ENCODE measurements at places on chromosomes 13 and 19.

DNA sequence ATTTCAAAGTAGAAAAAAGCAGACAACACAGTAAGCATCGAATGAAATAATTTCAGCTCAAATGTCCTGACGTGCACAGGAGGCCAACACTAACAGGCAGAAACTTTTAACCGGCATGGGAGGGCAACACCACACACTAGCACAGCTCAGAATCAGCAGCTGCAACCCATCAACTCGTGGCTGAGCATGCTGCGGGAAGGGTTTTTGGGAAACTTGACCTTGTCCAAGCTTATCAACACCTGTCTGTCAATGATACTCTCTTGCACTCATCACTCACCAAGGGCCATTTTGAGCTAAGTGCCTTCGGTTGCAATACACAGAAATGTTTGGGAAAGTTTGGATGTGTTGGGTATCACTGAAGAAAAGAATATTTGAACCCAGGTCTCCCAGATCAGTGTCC lies 483.7 kb downstream of the TSHZ3 start:
- no peak for DNase-seq

GRCh38 chr19:28332351-28332750 lies 880.6 kb downstream of the UQCRFS1 start:
- DNase-seq = no peak

DNA sequence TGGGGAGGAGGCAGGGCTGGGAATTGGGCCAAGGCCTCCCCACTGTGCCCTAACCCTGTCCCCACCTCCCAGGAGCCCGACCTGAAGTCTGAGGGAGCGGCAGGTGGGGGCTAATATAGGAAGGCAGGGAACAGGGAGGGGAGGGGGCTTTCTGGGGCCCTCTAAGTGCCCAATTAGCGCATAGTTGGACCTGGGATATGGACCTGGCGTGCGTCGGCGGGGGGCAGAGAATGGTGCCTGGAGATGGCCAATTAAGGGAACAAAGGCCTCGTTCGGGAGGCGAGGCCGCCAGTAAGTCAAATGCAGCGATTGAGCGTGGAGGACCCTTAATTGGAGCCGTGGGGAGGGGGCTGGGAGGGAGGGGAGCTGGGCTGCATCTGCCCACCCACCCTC lies at the start of gene C19orf85:
TSS of gene C19orf85 (minus strand) at position 90 of the 393 bp plus-strand sequence. CDS start 197 bp downstream, outside the sequence.
- no peak for DNase-seq

GRCh38 chr13:24734950-24735349 lies 29.0 kb upstream of the RNF17 start:
- DNase-seq = no peak

GRCh38 chr13:43368003-43368402 lies 344.6 kb downstream of the DNAJC15 start:
- peak; percentile 24 for DNase-seq

GRCh38 chr13:44153496-44153895 lies 220.1 kb upstream of the SERP2 start:
- DNase-seq = no peak

DNA sequence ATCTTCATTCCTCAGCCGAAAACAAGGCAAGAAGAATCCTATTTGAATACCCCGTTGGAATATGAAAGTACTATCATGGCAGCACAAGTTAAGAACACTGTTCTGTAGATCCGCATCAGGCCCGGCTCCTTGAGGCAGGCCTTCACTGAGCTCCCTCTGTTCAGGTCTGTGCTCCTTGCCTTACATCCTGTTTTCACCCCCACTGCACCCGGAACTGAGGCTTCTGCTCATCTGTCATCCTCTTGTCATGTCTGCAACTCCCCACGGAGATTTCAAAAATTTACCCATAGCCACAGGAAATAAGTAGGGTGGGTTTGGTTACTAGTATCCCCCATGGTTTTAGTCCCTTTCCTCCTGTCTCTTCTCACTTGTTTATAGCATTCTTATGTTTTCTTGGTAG lies 861.9 kb downstream of the GPC5 start:
- no peak for DNase-seq

DNA sequence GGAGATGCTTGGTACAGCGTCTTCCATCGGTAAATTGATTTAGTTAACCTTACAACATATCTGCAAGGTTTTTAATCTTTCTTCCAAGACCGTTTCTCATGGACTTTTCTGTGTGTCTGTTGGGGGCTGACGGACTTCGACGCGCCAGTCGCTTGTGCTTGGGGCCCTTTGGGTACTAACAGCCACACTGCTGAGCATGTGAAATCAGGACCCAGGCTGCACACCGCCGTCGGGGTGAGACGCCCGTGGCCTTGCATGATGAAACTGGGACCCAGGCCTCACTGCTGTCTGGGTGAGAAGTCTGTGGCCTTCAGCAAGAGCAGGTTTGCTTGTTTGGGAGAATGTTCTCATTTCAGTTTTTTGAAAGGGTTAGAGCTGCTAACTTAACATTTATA lies 9.8 kb downstream of the ATP4B start:
- no peak for DNase-seq

DNA sequence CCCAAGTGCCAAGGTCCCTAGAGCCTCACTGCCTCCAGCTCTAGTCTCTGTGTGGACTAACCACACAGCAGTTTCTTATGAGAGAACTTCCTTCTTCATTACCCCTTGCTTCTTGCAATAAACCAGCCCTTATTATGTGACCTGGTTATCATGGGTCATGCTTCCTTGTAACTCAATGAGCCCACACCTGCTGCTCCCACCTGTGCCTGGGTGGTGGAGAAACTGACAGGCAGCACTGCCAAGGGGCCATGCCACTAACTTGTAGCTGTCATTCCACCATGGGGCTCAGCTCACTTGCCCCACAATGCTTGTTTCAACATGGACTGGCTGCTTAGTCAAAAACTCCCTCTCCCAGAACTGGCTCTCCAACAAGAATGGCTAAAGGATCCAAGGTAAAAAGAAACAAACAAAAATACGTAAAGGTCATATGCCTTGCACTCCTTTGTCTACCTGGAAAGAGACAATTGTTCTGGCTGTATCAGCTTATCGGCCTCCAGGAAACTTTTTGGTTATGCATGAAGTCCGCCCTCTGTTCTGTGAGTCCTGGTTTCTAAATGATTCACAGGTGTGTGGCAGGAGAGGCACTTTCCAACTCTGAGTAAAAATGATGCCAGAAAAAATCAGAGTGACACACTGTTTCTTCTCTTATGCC lies 446.4 kb downstream of the COG6 start:
- DNase-seq = no peak

DNA sequence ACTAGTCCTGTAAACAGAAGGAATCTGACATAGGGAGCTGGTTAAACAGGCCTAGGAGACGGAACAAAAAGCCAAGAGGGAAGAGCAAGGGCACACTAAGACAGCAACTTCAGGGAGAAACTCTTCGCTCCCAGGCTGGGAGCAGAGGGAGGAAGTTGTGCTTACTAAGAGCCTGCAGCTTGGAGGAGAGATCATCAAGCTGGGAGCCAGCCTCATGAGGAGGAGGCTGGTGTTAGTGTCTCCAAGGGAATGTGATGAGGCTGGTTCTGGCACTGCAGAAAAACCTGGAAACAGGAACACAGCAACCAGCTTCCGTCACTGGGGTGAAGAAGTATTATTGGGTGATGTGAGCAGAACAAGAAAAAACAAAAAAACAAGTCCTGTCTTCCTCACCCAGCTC lies 1027.3 kb downstream of the UQCRFS1 start:
- DNase-seq = no peak

DNA sequence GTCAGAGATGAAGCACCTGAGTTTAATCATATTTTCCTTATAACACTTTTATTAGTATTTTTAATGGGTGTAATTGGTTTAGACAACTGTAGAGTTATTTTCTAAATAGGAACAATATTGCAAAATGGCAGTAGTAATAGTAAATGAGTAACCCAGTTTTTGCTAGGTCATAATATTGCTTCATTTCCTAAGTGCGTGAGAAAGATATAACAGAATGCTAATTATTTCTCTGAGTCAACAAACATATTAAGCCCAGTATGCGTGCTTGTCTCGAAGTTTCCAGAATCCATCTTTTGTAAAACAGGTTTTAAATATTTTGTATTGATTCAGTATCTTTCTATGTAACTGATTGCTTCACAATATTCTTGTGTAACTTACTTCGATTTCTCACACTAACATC lies 315.3 kb downstream of the MYO16 start:
- DNase-seq = no peak

- no peak for DNase-seq
Observed at GRCh38 chr19:5941673-5942072, 27.6 kb downstream of the CAPS start.

DNA sequence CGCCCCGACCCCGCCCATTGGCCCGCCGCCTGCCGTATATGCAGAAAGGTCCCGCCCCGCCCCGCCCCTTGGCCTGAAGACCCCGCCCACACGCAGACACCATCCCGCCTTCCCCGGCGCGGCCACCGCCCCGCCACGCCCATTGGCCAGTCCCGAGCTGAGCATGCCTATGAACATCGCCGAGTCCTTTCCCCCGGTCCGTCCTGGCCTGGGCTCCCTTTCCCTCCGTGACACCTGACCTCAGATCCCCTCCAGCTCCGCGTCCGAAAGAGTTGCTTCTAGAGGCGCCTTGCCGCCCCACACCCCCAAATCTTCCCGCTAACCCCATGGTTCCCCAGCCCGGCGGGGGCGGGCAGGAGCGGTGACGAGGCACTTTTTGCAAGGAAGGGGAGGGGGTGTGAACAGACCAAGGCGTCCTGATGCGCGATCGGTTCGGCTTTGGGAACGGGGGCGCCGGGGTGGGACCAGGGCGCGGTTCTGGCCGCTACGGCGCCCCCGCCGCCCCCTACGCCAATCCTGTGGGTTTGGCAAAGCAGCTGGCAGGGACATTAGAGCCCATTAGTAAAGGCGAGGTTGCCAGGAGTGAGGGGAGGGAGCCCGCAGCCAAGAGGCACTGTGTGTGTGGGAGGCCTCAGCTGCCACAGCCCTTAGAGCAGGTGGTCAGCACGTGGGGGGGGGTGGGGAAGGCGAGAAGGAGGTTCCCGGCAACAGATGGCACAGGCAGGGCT lies 406 bp upstream of the NUMBL start:
- DNase-seq = peak; percentile 99

DNA sequence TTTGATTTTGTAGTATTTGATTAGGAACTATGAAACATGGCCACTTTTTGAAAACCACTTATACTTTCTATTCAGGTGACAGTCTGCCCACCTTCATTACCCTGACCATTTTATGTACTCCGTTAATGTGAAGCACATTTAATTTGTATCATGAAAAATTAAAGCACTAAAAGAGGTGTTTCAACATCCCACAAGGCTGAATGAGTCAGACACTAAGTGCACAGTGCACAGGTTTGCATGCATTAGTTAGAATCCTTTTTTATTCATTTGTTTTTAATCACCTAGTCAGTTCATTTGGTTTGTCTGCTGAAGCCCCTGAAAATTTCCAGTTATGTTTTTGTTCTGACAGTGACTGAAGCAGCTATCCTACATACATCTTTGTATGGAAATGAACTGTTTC lies 271.0 kb downstream of the SLITRK5 start:
- no peak for DNase-seq

- DNase-seq = no peak
Observed at GRCh38 chr19:49579193-49579592, 1.2 kb downstream of the NOSIP start.

- no peak for DNase-seq
Observed at GRCh38 chr19:6531956-6532243, 1.1 kb downstream of the TNFSF9 start.

GRCh38 chr13:77544758-77545338 lies 9.3 kb downstream of the SCEL start:
- DNase-seq = no peak

GRCh38 chr19:6539514-6539913 lies 8.7 kb downstream of the TNFSF9 start:
- DNase-seq = no peak

DNA sequence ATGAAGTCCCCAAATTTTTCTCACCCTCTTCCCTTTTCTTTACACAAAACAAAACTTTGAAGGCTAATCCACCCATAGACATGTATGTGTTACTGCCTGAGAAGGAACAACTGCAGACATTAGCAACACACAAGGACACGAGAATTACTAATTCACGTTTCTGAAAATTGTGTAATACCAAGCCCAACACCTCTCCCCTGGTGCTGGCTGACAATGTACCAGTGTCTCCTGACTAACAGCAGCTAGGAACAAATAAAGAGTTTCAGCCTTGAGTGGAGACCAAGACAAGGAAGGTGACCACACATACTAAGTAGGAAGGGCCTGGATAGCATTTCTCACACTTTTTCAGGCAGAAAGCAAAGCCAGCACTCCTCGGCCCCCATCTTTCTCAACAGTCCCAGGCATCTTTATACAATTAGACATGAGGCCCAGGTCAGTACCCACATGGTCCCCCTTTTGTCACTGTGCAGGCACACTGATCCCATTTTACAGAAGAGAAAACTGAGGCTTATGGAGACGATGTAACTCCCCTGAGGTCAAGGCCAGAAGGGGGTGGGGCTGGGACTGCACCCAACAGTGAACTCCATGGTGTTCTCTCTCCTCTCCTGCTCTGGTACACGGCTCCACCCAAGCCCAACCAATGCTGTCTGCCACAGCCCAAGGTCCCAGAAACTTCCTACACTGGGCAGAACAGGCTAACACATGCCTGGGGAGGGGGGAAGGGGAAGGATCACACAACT lies 8.7 kb downstream of the BRD4 start:
- DNase-seq = no peak

DNA sequence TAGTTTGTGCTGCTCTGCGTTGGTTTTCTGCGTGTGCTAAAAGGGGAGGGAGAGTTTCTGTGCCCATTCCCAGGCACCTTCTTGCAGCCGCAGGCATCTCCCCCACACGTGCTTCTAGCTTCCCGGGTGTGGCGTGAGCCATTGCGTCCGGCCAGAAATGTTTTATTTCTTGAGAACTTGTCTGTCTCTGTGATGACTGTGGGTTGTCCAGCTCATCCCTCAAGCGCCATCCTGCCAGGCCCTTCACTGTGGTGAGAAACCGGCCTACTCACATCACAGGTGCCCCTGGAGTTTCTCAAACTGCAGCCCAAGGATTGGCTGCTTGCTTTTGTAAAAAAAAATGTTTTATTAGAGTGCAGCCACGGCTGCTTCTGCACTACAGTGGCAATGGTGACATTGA lies 24.2 kb downstream of the EPN1 start:
- no peak for DNase-seq

GRCh38 chr13:94535775-94536174 lies 56.3 kb upstream of the DCT start:
- no peak for DNase-seq

GRCh38 chr13:28588296-28588695 lies 70.6 kb upstream of the POMP start:
- DNase-seq = no peak

DNA sequence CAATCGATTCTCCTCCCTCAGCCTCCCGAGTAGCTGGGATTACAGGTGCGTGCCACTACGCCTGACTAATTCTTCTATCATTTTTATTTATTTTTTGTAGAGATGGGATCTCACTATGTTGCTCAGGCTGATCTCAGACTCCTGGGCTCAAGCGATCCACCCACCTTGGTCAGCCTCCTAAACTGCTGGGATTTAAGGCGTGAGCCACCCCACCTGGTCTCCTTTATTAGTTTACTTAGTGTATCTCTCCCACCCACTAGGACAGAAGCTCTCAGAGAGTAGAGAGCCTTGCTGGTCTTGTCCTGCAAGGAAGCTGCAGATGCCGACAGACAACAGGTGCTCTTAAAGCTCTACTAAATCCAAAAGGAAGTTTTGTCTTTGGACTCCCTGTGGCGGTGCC lies 2.5 kb upstream of the LRRC8E start:
- no peak for DNase-seq

All from AG08396 (cell line).